ENCODE measurements at places on chromosomes 3 and 15.

DNA sequence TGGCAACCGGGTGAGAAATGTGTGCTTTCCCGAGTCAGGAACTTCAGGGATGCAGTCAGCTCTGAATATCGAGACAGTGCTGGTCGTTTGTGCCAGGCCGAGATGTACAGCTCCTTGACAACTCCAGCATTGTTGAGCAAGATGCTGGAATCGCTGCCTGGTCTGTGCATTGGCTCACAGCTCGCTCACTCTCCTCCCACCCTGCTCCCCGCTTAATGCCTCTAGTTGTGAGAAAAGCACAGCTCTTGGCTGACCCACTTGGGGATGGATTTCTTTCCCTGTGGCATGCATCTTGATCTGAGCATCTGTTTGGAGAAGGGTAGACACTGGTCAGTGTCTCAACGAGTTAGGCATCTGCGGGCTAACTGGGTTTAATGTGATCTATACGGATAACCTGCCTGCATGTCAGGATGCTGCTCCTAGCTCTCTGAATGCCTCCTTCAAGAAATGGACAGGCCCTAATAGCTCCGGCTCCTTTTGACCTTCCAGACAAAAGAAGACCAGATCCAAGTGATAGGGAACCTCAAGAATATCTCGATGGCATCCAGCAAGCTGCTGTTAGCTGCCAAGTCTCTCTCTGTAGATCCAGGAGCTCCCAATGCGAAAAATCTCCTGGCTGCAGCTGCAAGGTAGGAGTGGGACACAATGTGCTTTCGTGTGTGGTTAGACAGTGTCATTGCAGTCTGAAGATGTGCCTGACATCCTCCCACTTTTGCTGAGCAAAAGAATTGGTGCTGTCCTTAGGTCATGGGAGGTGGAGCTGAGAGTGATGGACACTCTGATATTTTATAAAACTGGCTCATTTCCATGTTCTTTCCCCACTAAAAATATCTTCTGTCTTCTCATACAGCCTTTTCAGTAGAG is 302.2 kb upstream of the TPM1 start:
- no peak for DNase-seq

- no peak for DNase-seq
Measured at GRCh38 chr3:42204867-42205599, 61.0 kb downstream of the CCK start.

- DNase-seq: no peak
Measured at GRCh38 chr3:176987901-176988650, 209.2 kb downstream of the TBL1XR1 start.

- DNase-seq: no peak
Measured at GRCh38 chr3:11195721-11196332, 41.5 kb downstream of the HRH1 start.

DNA sequence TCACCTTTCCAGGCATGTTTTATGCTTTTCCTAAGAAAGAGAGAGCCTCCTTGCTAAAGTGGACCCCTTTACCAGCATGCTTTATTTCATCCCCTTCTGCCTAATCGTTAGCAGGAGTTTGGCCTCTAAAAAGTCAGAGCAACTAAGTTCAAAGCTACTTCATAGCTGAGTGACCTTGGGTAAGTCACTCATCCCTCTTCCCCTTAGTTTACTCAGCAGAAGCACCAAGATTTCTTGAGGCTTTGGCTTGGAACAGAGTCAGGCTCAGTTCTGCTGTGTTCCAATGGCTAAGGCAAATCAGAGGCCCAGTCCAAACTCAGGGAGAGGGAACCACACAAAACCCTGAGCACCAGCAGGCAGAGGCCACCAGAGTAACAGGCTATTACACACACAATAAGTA is 254.9 kb downstream of the TJP1 start:
- no peak for DNase-seq

GRCh38 chr3:140536926-140537726 is 140.7 kb upstream of the TRIM42 start:
- no peak for DNase-seq

- DNase-seq: no peak
Measured at GRCh38 chr3:174232658-174233429, 626.3 kb upstream of the NAALADL2 start.

GRCh38 chr3:38151667-38152265 is 13.3 kb downstream of the MYD88 start:
- DNase-seq: no peak

DNA sequence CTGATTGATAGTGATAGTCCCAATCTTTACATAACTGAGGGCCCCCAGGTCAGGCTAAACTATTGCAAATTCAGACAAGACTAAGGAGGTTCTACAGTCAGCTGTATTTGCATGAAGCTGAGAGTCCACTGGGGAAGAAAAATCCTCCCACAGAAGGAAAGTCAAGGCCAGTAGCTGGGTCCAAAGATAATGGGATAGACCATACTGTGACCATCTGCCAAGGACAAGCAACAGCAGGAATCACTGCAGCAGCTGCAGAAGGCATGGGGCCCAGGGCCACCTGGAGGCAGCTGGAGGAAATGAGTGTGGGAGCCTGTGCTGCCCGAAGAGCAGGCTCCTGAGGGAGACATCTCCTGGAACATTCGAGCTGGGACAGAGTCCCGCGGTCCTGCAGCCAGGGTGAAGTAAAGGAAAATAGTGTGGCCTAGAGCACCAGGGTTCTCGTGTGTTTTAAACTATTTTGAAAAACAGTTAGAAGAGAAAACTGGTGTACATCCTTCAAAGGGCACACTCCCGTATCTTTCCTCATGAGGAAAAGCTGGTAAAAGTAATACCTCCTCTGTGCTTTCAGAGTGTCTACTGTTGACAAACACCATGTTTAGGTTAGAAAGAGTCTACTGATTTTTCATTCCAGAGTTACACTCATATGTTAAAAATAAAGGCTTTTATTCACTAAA is 13.2 kb upstream of the TMEM212 start:
- DNase-seq: no peak

- DNase-seq: no peak
Measured at GRCh38 chr3:51075221-51075775, 309.8 kb upstream of the MANF start.

DNA sequence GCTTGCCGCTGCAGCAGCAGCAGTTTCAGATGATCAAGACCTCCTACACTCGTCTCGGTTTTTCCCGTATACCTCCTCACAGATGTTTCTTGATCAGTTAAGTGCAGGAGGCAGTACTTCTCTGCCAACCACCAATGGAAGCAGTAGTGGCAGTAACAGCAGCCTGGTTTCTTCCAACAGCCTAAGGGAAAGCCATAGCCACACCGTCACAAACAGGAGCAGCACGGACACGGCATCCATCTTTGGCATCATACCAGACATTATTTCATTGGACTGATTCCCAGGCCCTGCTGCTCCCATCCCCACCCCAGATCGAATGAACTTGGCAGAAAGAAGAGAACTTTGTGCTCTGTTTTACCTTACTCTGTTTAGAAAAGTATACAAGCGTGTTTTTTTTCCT is 17.6 kb downstream of the CALML4 start:
- no peak for DNase-seq

GRCh38 chr3:127822682-127823425 is 539 bp upstream of the MGLL start:
- DNase-seq: no peak

- DNase-seq: no peak
Measured at GRCh38 chr3:123582315-123582714, 2.5 kb downstream of the HACD2 start.

- no peak for DNase-seq
Measured at GRCh38 chr3:110650741-110651140, 420.9 kb upstream of the NECTIN3 start.

- no peak for DNase-seq
Measured at GRCh38 chr3:117253636-117254035, 544.1 kb downstream of the TUSC7 start.

- no peak for DNase-seq
Measured at GRCh38 chr3:42486814-42487565, 15.5 kb upstream of the VIPR1 start.

GRCh38 chr3:17979252-17979651 is 236.8 kb upstream of the TBC1D5 start:
- DNase-seq: no peak

GRCh38 chr3:73683706-73684105 is 59.0 kb upstream of the PDZRN3 start:
- DNase-seq: no peak

- no peak for DNase-seq
Measured at GRCh38 chr3:84125201-84125721, 833.5 kb upstream of the CADM2 start.

DNA sequence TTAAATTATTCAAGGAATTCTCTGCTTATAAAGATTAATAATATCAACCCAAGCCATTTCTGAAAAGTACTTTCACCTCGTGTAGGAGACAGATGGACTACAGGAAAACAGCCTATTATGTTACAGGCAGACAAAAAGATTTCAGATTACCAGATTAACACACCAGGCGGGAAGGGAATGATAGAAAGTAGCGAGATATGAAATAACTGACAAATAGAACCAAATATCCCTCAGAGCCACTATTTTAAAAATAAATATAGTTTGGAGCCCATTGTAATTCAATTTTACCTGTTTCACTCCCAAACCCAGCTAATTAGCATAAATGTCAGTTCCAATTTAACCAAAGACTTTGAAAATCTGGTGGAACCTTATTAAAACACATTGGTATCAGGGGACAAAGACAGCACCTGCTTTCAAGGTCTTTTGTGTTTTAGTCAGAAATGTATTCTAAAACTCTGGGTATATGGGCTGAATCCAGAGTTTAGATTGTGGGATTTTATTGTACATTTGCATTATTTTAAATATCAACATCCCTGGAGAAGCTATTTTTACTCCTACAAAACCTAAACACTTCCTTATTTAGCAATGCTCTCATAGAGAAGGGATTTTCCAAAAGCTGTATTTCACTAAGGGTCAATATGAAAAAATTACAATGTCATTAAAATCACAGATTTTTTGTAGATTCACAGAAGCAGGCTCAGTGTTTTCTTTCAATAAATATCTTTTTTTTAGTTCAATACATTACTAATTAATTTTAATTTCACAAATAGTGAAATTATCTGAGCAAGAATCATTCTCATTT is 138.4 kb downstream of the TNIK start:
- no peak for DNase-seq

GRCh38 chr15:32881528-32881927 is 163.7 kb downstream of the GREM1 start:
- DNase-seq: no peak

DNA sequence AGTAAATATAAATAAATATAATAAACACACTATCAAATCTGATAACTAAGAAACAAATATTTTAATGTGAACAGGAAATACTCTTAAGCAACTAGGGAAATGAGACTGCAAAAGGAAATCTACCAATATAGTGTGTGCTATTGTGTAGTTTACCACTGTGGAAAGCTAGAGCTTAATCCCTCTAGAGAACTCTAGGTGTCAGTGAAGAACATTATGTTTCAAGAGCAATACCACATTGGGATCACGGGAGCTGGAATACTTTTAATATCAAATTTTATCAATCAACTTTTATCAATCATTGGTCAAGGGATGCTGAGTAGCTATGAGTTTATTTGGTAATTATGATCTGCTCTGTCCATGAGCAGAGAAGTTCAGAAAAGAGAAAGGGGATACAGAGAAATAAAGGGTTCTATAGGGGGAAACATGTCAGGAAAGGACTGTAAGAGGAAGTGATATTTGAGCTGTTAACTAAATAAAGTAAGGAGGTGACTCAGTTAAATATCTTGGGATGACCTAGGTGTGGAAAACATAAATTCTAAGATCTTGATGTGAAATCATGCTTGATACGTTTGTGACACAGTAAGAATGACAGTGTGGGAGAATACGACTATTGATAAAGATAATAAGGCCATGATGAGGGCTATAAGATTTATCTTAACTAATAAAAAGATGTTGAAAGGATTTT is 762.2 kb upstream of the ALCAM start:
- no peak for DNase-seq

GRCh38 chr3:52887166-52887565 is 10.2 kb downstream of the STIMATE start:
- no peak for DNase-seq

DNA sequence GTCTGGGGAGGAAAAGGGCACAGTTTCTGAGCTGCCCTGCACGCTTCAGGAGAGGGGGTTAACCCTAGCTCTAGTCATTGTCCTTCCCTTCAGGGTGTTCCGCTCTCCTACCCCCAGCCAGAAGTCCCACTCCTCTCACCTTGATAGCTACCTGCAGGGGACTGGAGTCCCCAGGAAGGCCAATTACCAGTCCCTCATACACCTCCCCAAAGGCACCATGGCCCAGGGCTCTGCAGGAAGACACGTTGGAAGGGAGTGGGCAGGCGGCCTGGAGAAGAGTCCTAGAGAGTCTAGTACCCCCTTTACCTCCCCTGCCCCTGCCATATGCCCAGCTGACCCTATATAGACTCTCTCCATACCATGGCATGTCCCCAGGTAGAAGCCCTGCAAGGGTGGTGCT is 7.9 kb downstream of the LTK start:
- DNase-seq: no peak

DNA sequence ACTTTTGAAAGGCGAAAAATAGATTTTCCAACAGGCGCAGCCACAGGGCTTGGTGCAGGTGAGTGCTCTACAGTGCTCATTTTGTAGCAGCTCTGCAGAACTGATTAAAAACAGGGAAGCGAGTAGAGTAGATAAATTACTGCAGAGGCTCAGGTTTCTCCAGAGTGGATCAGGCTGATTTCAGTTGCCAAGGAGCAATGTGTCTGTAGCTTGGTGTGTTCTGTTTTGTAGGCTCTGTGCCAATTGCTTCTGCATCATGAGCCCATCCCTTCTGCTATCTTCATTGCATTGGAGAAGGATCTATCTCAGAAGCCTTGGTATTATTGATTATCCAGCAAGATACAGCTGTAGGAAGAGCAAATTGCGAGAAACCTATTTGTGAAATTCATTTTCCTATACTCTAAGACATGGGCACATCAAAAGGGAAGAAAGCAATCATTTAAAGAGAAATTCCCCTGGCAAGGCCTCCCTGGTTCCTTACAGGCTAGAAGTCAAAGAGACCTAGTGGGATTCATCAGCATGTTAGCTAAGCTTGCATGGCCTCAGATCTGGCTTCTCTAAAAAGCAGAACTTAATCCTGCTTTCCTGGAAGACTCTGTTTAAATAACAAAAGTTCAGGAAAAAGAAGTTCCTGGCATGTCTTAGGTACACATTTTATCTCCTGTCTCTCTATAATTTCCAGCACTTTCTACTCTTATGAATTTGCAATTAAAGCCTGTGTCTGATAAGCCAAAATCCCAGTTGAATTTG is 432.4 kb upstream of the ATP10A start:
- DNase-seq: no peak

DNA sequence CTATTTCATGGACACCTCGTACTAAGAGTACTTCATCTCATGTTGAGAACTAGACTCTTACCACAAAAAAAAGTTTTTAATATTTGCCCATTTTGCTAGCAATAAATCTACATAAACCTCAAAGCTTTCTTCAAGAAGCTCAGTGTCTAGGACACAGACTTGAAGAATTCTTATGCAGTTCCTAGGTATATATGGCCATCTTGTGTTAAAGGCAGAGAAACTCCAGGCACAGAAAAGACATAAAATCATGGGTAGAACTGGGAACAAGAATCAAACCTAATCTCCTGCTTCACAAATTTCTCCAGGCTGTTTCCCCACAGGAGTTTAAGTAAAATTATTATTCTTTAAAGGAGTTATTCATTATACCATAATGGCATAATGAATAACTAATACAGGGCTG is 4.4 kb downstream of the MBD4 start:
- DNase-seq: no peak

All from activated CD8-positive, alpha-beta memory T cell treated with anti-CD3 and anti-CD28 coated beads for 4 hours (primary cell).